Stimulated activated naive CD4-positive, alpha-beta T cell treated with Interleukin-2 at 50 U/mL for 16 hours (primary cell): ENCODE measurements at places on chromosomes 6 and 20.

DNA sequence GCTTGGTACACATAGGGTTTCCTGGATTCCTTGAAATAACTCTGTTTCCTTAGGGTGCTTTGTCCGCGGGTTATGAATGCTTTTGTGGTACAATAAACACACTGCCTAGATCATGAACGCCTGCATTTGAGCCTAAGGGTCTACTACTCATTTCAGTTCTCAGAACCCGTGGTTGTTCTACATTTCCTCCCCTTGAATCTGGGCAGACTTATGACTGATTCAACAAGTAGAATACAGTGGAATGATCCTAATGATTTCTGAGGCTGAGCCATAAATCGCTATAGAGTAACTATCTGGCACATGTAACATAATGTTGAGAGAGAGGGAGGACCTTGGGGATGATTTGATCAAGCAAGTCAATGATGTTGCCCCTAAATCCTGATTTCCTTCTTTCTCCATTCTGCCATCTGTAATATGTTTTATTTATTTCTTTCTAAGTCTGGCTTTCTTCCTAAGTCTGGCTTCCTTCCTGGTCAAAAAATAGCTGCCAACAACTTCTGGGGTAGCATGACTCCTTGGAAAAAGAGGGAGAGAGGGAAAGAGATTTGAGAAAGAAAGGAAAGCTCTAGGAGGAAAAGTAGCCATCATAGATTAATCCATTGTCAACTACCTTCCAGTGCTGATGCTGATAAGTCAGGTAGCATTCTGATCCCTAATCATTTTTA, 23.0 kb downstream of the ABRACL start:
- DNase-seq: no peak

DNA sequence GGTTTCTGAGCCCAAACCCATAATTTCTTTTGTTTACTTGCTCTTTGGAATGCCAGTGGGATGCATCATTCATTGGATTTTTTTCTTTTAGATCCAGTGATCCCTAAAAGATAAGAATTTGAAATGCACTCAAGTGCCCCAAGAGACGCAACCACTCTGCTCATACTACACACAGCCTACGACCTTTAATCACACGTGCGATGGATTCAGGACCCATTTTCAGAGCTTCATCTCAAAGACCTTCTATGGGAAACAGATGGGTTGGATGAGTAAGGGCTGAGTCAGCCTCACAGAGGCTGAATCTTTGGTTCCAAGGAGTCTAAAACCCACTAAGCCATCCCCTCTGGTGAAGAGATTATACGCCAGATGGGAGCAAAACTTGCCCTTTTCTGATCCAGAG, 265.5 kb upstream of the EXOC2 start:
- DNase-seq: no peak

GRCh38 chr20:51272401-51272800, 249.5 kb upstream of the KCNG1 start:
- no peak for DNase-seq

DNA sequence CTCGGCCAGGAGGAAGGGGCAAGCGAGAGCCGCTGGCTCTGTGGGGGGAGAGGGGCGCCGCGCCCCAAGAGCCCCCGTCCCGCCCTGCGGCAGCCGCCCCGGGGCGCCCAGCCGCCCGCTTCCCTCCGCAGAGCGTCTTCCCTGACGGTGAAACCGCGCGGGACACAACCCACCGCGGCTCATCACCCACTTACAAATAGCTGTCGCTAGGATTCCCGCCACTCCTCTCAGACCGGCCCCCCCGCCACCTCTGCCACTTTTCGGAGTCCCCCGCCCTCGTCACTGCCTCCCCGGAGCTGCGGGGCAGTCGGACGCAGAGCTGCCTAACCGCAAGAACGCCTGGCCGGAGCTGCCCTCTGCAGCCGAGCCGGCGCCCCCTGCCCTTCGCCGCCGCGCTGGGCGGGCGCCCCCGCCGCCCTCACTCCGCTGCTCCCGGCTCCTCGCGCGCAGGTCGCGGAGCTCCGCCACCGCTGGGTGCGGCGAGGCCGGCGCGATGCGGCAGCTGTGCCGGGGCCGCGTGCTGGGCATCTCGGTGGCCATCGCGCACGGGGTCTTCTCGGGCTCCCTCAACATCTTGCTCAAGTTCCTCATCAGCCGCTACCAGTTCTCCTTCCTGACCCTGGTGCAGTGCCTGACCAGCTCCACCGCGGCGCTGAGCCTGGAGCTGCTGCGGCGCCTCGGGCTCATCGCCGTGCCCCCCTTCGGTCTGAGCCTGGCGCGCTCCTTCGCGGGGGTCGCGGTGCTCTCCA, at the start of gene SLC35D3:
Gene SLC35D3, plus strand, starts transcription at position 366 of the 749 bp plus-strand sequence. Its CDS starts 128 bp downstream, at position 494.
- DNase-seq: peak; percentile 5

- DNase-seq: no peak
These were observed 69.2 kb downstream of the PDE7B start for GRCh38 chr6:135920689-135921088.

- no peak for DNase-seq
These were observed 24.1 kb upstream of the SH3BGRL2 start for GRCh38 chr6:79607000-79607399.

GRCh38 chr6:157063923-157064322, 259.4 kb downstream of the TMEM242 start:
- DNase-seq: no peak

- peak; percentile 2 for DNase-seq
These were observed 240.9 kb downstream of the PHACTR1 start for GRCh38 chr6:12957321-12958051.

DNA sequence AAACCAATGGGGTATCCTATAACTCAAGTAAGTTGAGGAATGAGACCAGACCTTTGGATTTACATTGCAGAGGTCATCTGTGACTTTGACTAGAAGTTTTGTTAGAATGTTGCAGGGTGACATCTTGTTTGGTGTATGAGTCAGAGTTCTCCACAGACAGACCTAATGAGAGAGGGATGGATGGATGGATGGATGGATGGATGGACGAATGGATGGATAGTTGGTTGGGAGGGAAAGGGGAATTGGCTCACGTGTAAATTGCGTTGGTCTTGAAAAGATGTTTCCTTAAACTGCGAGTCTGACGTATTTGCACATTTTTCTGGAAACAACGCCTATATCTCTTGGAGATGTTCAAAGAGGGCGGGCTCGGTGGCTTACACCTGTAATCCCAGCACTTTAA, 1.0 kb upstream of the MTRES1 start:
- no peak for DNase-seq

DNA sequence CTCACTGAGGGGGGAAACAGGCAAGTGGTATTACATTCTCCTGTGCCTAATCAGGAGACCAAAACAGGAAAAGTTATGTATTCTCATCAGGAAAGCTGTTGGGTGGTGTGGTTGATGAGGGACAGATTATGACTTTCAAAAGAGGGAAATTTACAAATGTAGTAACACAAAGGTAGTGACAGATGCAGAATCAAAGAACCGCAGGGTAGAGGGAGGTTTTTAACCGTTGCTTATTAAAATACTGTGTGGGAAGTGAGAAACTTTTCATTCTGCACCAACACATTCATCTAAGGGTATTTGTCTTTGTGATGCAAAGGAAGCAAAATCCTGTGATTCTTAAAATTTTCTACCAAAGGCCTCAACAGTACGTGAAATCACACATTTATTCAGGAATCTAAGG, 288.2 kb upstream of the MAN1A1 start:
- no peak for DNase-seq

DNA sequence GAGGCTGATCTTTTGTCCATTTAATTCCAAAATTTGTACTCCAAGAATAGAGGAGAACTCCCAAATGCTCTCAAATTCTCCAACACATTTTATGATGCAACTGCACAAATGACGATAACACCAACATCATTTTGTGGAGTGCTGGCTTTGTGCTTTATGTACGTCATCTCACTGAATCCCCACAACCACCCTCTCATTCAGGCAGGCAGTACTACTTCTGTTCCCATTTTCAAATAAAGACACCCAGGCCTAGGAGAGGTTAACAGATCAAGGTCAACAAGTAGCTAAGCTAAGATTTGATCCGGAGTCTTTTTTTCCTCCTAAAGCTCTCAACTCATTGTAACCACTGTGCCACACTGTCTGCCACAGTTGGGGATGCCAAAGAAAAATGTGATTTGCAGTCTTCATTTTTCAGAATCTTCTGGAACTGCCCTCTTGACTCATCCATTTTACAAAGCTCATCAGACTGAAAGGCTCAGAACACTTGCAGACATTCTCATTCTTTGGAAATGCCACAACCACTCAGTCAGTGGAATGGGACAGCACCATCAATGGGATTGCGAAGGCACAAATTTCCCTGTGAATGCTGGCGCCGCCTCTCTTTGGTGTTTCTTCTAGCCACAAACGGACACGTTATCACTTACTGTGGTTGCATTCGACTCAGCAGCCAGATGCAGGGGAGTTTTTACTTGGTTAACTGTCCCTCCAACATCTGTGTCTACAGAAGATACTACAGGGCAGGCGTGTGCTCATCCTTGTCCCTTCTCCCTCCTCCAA, 184.4 kb downstream of the GJA10 start:
- peak; percentile 72 for DNase-seq

- no peak for DNase-seq
These were observed 5.9 kb downstream of the WASF1 start for GRCh38 chr6:110173506-110174132.

DNA sequence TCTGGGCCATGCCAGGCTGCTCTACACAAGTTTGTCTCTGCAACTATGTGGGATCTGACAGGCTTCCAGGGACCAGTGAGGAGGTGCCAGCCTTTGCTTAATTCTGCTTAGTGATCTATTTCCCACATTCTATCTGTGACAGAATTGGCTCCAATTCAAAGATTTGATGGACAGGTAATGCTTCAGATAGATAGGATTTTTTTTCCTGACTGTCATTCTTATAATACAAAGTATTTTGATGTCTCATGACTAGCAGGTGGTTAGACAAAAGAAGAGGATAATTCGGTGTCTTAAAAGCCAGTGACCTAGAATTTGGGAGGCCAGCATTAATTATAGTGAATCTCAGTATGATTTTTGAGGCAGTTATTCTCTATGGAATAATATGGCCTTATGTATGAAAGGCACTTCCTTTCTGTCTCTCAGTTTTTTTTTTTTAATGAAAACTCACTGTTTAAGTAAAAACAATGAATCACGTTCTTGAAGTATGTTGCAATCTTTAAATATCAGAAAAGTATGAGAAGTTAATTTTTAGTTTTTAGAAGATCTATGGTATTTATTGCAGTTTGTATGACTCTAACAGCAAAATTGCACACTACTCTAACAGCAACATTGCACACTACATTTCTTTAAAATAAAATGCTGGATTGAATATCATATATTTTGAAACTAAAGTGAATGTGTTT, 43.7 kb downstream of the TMEM200A start:
- DNase-seq: no peak

- DNase-seq: peak; percentile 43
These were observed 206.4 kb upstream of the SUPT3H start for GRCh38 chr6:45584127-45584526.

DNA sequence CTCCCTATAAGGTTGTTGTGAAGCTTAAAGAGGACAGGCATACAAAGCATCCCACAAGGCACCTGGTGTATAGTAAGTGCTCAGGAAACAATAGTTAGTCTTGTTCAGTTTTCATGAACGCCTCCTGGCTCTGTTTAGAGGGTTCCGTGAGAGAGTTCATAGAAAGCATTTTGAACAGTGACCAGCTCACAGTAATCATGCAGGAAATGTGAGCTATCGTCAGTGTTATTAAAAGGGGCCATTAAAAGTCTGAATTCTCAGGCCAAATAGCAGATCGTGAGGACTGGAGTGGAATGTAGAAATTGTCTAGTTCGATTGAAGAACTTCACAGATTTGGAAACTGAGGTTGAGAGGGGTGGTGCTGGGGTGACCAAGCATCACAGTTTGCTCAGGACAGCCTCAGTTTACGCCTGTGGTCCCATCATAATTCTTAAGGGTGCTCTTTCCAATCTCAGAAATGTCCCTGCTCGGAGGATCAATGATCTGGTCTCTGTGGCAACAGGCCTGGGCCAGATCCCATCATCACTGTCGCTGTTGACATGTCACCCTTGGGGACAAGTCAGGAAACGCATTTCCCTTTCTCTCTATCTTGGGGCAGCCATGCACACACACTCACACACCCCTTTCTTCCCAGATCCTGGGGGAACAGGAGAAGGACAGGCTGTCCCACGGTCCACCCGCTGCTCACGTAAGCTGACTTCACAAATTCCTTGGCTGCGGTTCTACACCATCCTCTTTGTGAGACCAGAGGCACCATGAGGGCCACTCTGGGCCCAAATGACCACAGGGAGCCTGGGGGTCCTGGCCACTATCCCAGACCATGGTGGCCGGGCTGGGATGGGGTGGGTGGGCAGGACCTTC, 7.2 kb downstream of the TGM2 start:
- DNase-seq: no peak

DNA sequence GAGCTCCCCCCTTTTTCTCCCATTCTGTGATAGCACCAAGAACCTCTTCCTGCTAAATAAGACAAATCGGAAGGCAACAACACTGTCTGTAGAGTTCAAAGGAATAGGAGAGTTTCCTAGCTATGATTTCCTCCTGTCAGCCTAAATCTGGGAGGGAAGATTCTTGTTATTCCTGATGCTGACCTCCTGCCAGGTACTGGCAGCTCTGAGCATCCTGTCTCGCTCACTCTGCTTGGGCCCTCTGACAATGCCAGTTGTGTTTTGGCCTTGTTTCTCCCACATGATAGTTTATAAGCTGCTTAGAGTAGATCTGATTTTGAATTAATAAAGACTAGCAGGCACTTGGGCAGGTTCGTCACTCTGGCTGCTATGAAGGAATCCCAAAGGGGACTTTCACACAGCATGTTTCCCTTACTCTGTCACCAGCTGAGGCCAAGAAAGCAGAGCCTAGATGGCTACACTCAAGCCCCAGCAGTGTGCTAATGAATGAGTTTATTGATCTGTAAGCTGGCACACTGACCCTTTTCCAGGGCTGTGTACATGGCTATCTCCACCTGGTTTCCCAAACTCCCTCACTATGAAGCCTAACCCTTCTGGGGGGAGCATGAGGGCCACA, 52.3 kb downstream of the UQCC1 start:
- DNase-seq: no peak

- DNase-seq: no peak
These were observed 74.6 kb upstream of the TAB2 start for GRCh38 chr6:149242883-149243282.

DNA sequence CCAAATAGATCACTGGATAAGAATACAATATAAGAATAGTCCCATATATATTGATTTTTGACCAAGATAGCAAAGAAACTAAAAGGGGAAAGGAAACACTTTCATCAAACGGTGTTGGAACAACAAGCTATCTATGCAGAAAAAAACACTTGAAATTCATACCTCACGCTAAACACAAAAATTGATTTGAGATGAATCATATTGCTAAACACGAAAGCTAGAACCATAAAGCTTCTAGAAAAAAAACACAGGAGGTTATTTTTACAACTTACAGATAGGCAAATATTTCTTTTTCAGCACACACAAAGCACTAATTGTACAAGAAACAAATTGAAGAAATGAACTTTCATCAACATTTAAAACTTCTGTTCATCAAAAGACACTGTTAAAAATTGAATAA, 36.7 kb upstream of the TMEM14A start:
- no peak for DNase-seq

- no peak for DNase-seq
These were observed 564.0 kb upstream of the AGPAT4 start for GRCh38 chr6:161837854-161838253.

- no peak for DNase-seq
These were observed 10.5 kb downstream of the RRBP1 start for GRCh38 chr20:17671565-17671964.
